ENCODE measurements at places on chromosomes 11 and 22.

DNA sequence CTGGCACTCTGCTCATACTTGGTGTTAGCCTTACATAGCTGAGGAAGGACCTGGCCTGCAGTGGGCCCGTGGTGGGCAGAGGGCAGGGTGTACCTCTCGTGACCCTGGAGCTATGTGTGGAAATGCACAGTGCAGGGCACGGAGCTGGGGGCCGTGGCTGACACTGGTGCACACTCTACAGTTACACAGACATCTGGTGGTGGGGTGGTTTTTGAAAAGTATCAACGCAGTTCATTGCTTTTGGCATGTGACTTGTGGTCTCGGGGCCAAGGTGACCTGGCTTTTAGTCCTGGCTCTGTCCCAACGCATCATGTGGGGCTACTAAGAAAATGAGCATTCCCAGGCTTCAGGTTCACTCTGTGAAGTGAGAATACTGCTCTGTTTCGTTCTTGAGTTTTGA lies 553.6 kb downstream of the NTM start:
- no peak for DNase-seq

DNA sequence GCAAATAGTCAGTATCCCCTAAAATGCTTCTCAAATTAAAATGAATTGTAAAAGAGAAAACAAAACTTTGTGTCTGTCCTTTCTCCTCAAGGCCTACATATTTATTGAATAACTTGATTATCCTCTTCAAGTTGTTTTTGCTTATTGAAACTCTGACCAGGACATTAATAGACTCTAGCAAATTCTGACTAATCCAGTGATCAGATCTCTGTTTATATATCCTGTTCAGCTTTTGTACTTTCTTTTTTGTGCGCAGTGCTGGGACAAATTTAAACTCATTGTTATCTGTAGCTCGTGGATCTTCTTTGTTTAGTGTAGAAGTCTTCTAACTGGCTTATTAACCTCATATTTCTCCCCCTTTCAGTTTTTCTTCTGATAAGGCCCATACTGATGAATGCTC lies 139.9 kb upstream of the SORL1-AS1 start:
- DNase-seq, result no peak

DNA sequence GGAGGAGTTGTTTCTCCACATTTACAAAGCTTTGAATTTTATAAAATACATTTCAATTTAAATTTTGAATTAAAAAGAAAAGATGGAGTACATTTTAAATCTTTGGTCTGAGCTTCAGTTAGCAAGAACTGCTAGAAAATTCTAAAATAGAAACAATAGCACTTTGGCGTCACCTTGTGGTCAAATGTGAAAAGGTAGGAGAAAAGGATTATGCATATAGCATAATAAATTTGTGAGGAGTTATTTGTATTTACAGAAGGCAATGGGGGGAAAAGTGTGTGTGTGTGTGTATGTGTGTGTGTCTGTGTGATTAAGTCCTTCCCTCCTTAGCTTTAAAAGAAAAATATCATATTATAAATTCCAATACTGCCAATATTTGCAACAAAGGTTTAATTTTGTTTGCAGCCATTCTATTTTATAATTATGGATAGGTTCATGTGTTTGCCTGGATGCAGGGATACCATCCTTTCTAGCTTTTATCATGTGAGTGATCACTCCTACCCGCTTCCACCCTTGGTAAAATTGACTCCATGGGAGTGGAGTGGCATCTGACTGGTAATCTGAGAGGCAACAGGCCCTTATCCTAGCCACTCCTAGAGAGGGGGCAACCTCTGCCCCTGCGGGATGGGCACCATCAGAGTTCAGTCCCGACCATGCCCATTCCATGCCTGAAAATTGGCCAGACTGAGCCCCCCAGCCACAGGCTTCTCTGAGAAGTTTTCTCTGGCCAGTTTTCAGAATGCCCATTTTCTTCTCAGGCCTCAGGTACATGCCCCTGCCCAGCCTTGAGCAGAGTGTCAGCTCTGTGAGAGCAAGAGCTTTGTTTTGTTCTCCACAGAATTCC lies 13.6 kb upstream of the LGR4 start:
- no peak for DNase-seq

DNA sequence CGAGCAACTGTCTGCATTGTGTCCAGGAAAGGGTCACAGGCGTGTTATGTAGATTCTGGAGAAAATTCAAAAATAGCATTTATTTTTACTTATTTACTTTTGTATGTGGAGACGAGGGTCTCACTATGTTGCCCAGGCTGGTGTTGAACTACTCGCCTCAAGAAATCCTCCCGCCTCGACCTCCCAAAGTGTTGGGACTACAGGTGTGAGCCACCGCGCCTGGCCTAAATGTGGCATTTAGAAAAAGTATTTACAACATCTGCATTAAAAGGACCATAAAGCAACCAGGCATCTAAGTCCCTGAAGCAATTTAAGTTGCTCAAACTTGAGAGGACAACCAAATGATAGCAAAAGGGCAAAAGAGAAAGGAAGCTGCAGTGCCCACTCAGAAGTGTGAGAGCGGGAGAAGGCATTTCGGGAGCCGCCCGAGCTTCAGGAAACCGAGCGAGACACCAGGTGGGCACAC lies 595 bp downstream of the TRIM66 start:
- DNase-seq, result no peak

DNA sequence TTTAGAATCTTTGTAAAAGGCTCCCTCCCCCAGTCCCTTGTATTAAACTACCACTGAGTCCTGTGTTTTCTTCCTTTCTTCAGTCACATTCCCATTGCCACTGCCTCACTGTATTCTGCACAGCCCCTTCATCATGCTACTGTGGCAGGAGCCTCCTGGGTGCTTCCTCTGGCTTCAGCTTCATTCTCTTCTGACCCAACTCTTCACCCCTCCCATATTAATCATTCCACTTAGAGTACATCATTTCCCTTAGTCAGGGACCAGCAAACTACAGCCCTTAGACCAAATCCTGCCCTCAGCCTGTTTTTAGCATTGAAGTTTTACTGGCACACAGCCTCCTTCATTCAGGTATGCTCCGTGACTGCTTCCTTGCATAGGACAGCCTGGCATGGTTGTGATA lies 127.7 kb upstream of the MTNR1B start:
- no peak for DNase-seq

DNA sequence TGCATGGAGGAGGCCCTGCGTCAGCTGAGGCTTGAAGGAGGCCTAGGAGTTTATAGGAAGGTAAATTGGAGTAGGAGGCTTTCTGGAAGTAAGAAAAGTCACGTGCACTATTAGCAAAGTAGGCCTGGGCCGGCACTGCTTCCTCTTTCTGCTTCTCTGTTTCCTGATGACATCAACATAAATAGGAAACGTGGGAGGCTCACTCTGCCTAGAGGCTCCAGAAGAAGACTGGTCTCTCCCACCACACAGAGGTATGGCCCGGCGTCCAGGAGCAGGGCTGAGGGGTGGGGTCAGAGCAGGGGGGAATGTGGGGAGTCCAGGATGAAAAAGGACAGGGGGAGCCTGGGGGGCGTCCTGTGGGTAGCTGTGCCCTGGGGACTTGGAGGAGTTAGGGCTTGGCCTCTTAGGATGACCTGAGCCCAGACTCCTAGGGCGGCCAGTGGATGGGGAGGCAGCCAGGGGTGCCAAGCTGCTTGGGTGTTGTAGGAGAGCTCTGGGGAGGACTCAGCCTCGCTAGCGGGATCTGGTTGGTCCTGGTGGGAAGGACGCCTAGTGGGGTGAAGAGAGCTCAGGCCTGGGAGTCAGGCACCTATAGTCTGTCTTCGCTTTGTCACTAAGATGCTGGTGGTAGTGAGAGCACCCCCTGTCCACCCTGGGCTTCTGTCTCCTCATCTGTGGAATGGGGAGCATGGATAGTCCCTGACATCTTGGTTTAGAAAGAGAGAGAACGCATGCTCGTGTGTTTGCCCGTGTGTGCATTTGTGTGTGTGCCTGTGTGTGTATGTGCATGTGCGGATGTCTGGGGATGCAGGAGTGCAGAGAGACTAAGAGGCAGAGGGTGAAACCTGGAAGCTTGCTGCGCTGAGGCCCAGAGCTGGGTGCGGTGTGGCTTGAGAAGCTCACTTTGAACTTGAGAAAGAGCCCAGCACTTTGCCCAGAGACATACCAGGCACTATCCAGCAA lies at the start of gene CSF2RB:
CSF2RB (plus strand) TSS at position 202 of the 963 bp plus-strand sequence. CDS start 8,580 bp downstream, outside the sequence.
- no peak for DNase-seq

DNA sequence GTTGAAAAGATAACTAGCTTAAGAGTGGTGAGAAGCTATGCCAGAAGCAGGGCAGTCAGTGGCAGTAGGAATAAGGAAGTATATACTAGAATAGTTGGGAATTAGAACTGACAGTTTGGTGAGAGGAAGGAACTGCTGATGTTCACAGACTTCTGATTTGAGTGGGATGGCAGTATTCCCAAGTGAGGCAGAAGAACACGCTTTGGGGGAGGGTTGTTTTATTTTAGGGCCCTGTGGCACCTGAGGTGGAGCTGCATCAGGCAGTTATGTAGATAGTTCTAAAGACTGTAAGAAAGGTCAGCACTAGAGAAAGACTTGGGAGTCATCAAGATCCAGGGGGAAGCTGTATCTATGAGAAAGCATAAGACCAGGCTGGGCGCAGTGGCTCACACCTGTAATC lies 66.3 kb upstream of the TNRC6B start:
- DNase-seq, result no peak

Measured in activated T-cell treated with anti-CD3 and anti-CD28 coated beads for 24 hours (primary cell).